Skin of body (tissue), 3 donors: ENCODE measurements at places on chromosomes 12 and 14. TPM values are rescaled to one million over a fixed set of nuclear protein-coding genes. Genes with fewer than 3 reads are reported as not detected.

Gene CCDC38
- not detected for total RNA-seq

GRCh38 chr12:126588586-126589249 is 1523.5 kb downstream of the AACS start:
- DNase-seq, result no peak

DNA sequence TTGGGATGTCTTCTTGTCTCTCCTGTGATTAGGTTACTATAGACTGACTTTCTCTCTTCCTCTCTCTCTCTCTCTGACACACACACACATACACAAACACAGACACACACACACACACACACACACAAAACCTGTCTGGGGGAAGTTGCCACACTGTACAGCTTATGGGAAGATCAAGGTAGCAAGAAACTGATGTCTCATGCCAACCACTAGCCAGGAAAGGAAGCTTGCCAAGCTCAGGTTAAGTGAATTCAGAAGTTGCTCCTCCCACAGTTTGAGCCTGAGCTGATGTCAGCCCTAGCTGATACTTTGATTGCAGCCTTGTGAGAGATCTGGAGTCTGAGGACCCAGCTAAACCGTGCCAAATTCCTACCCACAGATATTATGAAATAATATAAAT is 67.1 kb downstream of the PPFIA2 start:
- DNase-seq, result no peak

Gene TMEM106C
- 45.2 TPM for total RNA-seq

- DNase-seq, result no peak
Measured at GRCh38 chr12:29012673-29013072, 136.4 kb upstream of the FAR2 start.

DNA sequence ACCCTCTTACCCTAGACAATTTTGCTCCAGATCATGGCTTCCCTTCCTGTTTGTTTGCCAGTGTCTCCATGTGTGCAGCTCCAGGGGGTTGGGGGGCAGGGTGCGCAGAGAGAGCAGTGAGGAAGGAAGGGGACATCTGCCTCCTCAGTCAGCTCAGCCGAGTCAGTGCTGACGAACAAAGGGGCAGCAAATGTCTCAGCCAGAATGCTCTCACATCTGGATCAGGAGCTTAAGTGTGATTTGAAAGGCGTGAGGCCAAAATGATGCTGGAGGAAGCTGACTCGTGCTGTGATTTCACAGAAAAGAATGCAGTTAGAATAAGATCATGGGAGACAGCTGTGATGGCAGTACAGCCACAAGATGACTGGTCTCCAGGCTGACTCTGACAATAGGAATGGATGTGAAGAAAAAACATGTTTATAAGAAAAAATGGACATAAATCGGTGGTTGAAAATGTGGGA is 27.1 kb upstream of the CDK17 start:
- peak; percentile 98 for DNase-seq

- DNase-seq, result no peak
Measured at GRCh38 chr12:124654666-124655047, 87.2 kb upstream of the NCOR2 start.

DNA sequence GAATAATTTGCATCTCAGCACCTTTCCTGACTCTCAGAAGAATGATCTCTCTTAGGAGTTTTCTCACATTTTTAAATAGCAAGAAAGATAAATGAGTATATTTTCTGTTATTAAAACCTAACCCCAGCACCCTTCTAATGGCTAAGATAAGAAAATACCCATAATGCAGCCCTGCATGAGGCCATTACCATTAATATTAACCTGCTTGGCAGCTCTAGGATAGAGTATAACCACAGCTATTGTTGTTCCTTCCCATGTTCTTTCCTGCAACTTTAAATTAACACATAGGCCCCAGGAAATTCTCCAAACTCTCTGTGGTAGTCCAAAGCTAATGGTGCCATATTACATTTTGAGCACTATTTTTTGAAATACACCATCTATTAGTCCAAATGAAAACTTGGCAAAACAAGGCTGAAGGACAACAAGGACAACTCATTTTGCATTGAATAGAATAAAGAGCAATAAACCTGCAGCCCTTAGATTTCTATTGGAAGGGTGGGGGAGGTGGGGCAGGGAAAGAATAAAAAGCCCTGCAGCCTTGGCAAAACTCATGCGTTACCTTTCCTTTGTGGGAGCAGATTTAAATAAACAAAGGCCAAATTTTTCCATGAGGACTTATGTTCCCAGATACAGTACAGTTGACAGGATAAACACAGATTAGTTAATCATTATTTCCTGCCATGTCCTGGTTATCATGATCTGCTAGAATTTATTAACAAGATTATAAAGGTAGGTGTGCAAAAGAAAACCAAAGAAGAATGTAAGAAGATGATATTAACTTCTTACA is 46.9 kb downstream of the BTG1 start:
- DNase-seq, result no peak

DNA sequence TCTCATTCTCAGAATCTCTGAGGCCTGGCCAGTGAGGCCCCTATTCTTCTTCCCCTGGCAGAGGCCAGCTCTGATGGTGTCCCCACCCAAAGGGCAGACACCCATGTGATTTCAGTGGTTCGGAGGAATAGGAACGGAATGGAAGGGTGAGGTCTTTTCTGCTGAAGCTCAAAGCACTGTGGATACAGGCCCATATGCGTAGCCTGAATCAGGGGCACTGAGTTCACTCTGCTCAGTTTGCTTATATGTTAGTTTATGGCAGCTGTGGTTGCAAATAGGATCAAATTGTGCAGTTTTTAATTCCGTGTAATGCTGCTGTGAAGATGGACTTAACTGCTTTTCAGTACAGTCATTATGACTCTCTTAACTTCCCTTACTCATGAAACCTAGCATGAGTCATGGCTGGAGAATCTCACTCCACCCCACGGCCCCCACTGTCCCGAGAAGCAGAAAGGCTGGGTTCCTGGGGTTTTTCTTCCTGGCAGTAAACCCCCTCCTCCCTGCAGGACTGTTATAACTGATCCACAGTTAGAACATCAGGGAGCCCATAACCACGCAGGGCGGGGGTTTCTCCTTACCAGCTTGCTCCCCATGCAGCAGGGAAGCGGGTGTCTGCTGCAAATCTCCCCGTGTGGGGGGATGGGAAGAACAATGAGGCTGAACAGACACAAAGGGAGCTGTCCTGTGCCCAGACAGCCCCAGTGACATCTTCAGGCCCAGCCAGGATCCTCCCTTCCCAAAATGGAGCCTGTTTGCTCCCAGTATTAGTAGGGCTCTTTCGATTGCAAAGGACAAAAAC is 122.7 kb downstream of the SLC38A6 start:
- DNase-seq, result peak; percentile 75

Gene CYP46A1
- total RNA-seq, result 2.0 TPM

Gene RAB21
- total RNA-seq, result 26.7 TPM

Gene ARL6IP4
- total RNA-seq, result 65.5 TPM

DNA sequence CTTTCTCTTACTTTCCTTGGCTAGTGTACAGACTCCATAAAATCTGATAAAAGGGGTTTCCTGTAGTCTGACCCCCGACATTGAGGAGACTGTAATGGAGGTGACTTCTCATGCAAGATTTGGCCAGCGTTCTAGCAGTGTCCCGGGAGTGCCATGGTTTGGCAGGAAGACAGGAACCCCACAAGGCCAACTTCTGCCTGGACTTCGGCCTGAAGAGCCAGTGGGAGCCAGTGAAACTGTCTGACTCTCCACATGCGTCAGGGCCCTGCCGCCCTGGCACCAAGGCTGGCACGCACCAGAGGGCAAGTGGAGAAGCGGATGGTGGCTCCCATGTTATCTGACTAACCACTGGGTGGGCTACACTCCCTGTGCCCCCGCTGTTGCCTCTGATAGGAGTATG is 70.5 kb downstream of the TMEM260 start:
- no peak for DNase-seq

- DNase-seq, result no peak
Measured at GRCh38 chr12:83245156-83245555, 558.5 kb downstream of the TMTC2 start.

GRCh38 chr14:53848854-53849253 is 107.8 kb downstream of the BMP4 start:
- DNase-seq, result no peak

GRCh38 chr14:44863271-44863670 is 98.5 kb downstream of the KLHL28 start:
- peak; percentile 62 for DNase-seq

DNA sequence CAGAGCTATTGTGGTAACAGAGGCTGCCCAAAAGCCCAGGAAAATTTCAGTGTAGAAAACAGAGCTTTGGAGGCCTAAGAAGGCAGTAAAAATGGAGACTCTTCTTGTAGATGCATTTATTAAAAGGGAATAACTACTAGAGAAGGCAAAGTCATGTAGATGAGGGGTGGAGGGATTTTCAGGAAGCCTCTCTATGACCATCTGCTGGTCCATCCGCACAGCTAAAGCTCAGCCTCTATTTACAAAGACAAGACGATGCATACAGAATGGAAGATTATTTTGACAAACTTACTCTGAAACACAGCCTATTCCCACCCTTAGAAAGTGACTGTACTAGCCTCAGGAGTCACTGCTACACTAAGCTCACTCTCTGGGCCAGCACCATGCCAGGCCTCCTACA is 71.4 kb downstream of the GLRX5 start:
- no peak for DNase-seq

DNA sequence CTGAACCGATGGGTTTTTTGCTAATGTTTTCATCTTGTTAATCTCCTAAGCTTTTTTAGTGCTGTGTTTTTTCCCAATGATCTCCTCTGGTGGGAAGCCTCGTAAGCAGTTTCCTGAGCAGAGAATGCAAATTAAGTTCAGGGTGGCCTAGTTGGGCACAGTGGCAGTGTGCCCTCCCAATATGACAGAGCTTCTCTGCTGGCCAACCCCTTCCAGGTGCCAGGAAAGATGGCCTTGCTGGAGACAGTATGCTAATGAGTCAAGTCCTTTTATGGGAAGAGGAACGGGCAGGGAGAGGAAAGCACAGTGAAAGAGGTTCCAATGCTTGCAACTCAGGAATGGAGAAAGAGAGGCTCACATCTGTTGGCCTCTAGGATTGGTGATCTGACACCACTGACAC is 115.8 kb downstream of the GCH1 start:
- DNase-seq, result no peak

Gene INSM2
- total RNA-seq, result not detected

DNA sequence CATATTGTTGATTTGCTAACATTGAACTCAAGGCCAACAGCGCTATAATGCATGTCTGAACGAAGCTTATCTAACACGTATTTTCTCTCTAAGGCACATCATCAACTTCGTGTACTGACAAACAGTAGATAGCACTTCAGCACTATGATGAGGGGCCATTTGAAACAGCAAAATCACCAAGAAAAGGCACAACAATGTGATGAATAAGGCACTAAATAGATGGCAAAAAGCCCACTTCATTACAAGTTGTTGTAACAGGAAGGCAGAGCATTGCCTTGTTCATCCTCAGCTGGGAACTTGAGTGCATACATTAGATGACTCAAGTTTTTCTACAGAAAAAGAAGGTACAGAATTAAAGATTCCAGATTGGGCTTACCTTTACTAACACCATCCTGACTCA is 75.2 kb downstream of the LIN7A start:
- DNase-seq, result no peak

DNA sequence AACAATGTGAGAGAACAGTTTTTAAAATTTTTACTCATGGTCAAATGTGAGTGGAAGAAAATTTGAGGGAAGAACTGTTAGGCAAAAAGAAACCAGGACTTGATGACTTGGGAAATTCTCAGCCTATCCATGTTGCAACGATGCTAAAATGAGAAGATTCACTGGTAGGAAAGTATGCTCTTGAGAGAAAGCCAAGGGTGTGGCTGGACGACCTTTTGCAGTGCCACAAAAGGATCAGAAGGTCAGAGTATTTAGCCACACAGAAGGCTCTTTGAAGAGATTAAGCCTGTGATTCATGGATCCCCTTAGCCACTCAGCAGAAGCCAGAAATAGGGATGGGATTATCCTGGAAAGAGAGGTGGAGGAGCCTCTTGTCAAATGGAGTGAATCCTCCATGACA is 336.8 kb downstream of the LRIG3 start:
- DNase-seq, result no peak

DNA sequence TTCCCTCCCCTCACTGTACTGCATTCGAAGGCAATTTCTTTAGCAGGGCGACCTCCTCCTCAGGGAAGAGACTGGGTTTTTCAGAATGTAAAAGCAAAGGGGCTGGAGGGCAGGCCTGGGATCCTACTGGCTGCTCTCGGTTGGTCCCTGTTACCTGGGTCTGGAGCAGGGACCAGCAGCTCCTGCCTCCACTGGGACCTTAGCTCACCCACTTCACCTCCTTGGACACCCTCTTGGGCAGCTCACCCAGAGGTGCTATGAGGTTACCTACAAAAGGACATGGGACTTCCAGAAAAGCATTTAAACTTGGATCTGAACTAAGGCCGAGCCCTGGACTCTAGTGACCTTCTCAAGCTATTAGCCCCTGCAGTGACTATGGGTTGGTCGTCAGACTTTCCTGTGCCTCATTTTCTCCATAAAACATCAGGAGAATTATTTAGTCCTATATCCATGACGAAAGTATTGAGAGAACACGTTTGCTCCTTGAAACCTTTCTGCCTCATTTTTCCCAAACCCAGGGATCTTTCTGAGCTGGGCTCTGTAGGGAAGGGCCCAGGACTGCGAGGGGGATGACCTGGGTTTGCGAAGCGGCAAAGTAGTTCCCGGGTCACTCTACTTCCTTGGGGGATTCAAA is 65.0 kb downstream of the FBXL14 start:
- DNase-seq, result no peak

DNA sequence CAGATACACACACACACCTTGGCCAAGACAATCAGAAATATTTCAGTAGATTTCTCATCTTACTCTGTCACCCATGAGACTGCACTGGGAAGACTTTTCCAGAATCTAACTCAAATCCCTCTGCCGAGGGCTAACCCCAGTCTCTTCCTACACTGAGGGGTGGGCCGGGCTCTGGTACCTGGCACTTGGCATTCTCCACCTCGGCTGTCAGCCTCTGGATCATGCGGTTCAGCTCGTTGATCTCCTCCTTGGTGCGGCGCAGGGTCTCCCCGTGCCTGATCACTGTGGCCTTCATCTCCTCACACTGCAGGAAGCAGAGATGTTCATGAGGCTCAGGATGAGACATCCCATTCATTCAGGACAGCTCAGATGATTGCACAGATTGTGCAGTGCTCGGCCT is 4.9 kb downstream of the KRT83 start:
- DNase-seq, result no peak

DNA sequence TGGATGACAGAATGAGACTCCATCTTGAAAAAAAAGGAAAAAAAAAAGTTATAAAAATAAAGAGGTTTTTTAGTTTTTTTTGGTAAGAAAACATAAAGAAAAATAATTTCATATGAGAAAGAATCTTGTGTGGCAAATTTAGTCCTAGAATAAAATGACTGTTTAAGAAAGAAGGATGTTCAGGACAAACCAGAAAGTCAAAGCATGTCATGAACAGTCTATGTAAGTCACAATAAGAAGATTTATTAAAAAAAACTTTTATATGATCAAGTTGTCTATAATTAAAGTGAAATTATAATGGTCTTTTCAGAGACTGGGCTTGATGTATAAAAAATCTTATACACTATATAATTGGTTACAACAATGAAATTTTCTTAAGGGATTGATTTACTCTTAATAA is 68.1 kb upstream of the HECTD1 start:
- no peak for DNase-seq
